ENCODE measurements at places on chromosomes 16 and 17.

DNA sequence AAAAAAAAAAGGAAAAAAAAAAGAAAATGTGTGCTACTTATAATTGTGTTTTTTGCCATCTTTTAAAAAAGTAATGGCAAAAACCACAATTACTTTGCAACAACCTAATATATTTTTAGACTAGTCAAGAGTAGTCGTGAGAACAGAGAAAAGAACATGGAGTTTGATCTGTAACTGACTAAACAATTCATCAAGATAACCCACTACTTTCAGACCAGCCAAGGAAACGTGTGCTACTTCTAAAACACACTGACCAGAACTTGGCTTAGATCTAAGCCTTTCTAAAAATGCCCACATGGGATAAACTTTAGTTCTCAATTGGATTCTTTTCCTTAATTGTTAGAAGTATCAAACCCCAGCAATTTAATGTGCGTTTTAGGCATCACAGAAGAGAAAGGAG, 616 bp downstream of the PECAM1 start:
- no peak for DNase-seq

DNA sequence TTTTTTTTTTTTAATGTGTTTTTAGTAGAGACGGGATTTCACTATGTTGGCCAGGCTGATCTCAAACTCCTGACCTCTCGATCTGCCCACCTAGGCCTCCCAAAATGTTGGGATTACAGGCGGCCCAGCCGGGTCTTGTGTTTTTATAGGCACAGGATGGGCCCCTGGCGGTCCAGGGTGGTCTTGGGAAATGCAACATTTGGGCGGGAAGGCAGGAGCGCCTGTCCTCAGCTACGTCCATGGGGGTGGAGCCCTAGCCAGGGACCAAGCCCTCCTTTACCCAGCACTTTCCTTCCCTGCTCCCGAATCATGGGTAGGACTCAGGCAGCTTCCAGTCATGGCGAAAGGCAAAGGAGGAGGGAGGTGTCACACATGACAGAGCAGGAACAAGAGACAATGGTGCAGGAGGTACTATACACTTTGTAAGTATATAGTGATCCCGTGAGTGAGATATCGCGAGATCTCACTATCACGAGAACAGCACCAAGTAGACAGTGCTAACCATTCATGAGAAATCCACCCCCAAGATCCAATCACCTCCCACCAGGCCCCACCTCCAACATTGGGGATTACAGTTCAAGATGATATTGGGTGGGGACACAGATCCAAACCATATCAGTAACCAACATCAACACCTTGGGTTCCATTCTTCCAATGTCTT, 226.7 kb upstream of the WSCD1 start:
- no peak for DNase-seq

- no peak for DNase-seq
These were observed 4.6 kb downstream of the CNGB1 start for GRCh38 chr16:57966204-57966771.

- no peak for DNase-seq
These were observed 69.6 kb downstream of the SEC14L1 start for GRCh38 chr17:77210331-77210730.

GRCh38 chr17:65261152-65261551, 124.0 kb downstream of the RGS9 start:
- peak; percentile 39 for DNase-seq

DNA sequence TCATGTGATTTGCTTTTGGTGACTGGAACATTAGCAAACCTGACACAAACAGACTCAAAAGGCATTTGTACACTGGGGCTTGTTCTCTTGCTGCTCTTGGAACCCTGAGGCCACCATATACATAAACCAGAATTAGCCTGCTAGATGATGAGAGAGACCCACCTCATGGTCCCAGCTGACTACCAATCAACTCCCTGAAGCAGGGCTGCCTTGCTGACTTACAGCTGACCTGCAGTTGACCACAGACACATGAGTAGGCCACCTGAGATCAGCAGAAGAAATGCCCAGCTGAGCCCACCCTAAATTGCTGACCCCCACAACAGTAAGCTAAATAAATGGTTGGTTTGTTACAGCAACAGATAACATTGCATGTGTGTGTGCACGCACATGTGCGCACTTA, 28.7 kb downstream of the BRIP1 start:
- no peak for DNase-seq

DNA sequence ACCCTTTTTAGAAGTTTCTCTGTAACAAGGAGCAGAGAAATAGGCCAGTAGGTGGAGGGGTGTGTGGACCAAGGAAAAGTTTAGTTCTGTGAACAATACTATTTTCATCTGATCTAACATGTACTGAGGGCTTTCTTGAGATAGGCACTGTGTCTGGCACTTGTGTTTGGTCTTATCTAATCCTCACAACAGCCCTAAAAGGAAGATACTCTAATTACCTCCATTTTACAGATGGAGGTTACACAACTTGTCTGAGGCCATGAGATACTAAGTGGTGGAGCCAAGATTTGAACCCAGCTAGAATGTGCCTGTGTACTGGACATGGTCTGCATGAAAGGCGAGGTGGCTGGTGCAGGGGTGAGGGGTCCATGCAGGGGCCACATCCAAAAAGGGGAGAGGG, 4.5 kb downstream of the TNFSF12 start:
- DNase-seq: no peak

Data from WTC11 (cell line).